ENCODE measurements at places on chromosomes 3 and 15.

DNA sequence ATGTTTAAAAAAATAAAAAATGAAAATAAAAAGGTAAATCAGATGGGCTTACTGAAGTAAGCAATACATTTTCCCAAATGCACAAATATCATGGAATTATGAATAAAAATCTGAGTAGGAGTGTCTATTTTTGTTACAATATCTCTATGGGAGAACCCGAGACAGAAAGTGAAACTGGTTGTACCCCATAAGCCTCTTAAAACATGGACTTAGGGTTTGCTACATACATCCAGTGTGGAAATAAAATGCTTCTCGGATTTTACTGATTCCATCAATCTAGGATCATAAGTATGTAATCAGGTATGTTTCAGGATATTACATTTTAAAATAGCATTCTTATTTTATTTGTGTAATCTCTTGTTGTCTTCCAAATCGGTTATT, 177.8 kb upstream of the CDIN1 start:
- no peak for ATAC-seq

DNA sequence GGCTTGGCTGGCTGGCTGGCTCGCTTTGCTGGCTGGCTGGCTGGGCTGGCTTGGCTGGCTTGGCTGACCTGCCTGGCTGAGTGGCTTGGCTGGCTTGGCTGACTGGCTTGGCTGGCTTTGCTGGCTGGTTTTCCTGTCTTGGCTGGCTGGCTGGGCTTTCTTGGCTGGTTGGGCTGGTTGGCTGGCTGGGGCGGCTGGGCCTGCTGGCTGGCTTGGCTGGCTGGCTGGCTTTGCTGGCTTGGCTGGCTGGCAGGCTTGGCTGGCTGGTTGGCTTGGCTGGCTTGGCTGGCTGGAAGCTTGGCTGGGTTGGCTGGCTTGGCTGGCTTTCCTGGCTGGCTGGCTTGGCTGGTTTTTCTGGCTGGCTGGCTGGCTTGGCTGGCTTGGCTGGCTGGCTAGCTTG, 435.6 kb downstream of the GOLGA6L6 start:
- ATAC-seq: no peak

- no peak for ATAC-seq
These were observed 22.6 kb upstream of the MASP1 start for GRCh38 chr3:187314176-187314575.

- no peak for ATAC-seq
These were observed 504.7 kb upstream of the NR2F2 start for GRCh38 chr15:95825671-95826411.

DNA sequence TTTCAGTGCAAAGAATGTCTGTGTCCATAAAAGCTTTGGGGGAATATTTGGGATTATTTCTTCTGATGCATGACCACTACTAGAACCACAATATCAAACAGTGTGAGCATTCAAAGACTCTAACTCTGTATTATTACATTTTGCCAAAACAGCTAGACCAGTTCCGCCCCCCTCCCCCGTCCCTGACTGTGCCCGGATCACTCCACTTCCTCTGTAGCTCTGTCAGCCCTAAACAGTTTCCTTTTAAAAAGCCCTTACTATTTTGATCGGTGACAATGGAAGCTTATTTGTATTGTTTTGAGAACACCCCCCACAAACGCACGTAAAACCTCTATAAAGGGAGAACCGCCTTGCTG, 36.6 kb upstream of the EPHB3 start:
- no peak for ATAC-seq

GRCh38 chr15:55872471-55872870, 120.9 kb downstream of the NEDD4 start:
- no peak for ATAC-seq

DNA sequence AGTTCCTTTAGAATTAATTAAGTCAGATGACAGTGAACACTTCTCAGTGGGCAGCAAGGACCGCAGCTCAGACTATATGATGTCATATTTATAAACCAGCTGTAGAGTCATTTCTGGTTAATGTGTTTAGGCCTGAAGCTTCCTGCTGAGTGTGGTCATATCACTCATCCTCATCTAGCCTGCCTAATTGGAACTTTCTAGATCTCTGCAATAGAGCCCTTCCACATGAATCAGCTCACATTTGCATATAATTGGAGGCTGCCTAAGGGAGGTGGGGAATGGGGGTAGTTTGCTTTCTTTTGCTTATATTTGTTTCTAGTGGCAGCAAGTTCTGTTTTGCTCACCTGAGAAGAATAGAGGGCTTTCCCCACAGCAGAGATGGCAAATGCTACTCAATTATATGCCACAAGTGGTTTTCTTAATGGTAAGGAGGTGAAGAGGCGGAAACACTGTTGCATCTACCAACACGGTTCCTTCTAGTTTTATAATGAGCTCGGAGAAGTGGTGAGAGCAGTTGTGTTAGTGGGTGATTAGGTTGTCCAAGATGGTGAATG, 148.1 kb downstream of the KLHL25 start:
- peak; percentile 86 for ATAC-seq

GRCh38 chr3:15753056-15753710, 44.6 kb downstream of the ANKRD28 start:
- no peak for ATAC-seq

DNA sequence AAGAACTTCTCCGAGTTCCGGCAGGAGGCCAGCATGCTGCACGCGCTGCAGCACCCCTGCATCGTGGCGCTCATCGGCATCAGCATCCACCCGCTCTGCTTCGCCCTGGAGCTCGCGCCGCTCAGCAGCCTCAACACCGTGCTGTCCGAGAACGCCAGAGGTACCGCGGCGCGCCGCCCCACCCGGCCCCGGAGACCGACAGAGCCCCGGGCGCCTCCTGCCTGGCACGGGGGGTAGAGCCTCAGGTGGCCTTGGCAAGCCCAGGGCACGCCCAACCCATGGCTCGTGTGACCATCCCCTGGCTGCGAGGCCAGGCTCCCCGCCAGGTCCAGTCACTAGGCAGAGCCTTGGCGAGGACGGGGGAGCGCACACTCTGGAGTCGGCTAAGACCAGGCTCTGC, 134.1 kb downstream of the LRRK1 start:
- ATAC-seq: no peak

GRCh38 chr3:124707656-124708062, 22.6 kb upstream of the UMPS start:
- no peak for ATAC-seq

GRCh38 chr3:139715743-139716360, 38.1 kb upstream of the NMNAT3 start:
- ATAC-seq: no peak

- no peak for ATAC-seq
These were observed 151.8 kb downstream of the MYRIP start for GRCh38 chr3:39961230-39961629.

GRCh38 chr3:121748680-121749275, 763 bp downstream of the GOLGB1 start:
- no peak for ATAC-seq

DNA sequence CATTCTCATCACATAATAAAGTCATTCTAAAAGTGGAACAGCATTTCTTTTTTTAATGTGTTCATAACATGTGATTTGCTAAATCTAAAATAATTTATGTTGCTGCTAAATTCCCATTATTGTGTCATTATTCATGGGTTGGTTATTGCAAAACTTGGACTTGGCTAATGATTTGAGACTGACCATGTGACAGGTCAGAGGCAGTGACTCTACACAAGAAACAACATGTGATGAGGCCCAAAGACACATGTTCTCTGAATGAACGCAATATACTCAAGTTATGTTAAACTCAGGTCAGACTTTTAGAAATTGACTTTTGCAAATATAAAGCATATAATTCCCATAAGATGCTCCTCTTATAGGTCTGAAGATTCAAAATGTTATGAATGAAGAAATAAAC, 566.1 kb downstream of the TBL1XR1 start:
- ATAC-seq: no peak

DNA sequence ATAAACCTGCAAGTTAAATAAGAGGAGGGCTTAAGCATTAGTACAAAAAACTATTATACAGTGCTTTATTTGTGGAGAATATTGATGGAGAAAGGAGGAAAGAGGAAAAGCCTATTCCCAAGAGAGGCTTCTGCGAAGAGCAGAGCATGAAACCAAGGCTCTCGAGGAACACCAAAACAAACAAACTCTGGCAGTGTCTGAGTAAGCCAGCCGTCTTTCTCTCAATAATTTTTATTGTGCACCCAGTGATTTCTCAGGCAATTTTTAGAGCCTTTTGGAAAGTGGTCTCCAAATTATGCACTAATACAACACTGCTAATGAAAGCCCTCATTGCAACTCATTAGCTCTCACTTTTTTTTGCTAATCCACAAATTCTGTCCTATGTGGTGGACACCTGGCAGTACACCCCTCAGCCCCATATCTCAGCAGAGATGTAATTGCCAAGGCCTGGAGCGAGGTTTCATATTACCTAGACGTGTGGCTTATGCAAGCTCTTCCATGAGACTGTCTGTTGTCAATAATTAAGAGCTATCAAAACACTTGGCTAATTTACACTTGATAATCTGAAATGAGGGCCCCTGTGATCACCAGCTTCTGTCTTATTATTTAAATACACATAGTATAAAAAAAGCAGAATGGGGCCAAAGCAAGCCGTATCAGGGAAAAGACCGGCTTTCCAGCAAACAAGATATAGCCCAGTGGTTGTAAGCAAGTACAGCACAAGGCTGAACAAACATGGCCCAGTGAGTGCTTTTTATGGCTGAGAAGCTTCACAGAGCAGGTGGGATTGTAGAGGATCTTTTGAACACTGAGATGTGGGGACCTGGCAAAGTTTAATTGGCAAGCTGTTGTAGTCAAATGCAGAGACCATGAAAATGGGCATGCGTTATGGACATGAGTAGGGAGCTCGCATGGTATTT, 216.9 kb downstream of the ROBO2 start:
- no peak for ATAC-seq

DNA sequence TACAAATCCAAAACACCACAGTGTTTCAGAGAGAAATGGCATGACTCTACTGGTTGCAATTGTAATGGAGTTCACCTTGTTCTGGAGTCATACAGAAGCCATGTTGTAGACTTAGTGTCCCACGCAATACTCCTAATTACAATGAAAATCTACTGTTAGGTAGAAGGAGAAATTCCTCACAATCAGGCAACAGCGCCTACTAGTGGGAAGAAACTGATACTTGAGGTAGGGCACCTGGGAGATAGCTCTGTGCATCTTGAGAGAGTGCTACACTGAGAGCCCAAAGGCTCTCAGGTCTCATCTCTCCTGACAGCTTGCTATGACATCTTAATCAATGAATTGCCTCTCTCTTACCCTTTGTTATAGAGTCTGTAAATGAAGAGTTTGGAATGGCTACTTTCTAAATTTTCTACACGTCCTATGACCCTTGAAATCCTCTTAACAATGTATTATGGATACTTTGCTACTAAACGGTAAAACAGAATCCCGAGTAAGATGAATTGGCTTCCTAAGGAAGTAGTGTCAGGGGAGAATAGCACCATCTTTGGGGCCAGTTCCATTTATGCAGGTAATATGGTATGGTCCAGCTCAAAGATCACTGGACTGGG, 422.7 kb upstream of the TPRG1 start:
- no peak for ATAC-seq

DNA sequence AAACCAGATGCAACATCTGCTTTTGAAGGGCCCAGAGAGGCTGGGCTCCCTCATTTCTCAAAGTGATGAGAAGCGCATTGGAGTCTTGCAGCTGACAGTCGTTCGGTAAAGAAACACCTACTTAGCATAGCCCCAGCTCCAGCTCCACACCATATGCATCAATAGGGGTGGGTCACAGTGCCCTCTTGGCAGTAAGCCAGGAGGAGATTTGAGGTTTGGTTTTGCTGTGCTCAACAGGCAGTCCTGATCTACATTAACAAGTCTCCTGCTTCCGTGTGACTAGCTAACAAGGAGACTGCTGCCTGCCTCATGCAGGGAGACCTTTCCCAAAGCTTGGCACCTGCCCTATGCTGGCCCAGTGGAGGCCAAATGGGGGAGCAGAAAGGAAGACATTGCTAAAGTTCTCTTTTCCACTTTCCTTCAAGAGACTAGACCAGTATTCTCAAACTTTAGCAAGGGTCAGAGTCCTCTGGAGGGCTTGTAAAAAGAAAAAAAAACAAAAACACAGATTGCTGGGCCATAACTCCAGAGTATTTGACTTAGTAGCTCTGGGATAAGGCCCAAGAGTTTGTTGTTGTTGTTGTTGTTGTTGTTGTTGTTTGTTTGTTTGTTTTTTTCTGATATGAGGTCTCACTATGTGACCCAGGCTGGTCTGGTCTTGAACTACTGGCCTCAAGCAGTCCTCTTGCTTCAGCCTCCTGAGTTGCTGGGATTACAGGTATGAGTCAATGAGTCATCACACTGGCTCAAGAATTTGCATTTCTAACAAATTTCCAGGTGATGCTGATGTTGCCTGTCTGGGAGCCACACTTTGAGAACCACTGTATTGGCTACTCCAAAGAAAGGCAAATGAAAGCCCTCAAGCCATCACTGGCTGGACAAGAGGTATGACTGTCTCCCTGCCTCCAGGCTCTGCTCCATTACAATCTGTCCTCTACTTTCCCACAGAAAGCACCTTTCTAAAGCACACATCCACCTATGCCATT, 294.9 kb downstream of the RORA start:
- ATAC-seq: no peak

GRCh38 chr3:35733341-35733740, 94.0 kb downstream of the ARPP21 start:
- ATAC-seq: no peak

- no peak for ATAC-seq
These were observed 3.8 kb upstream of the CAMP start for GRCh38 chr3:48219543-48219942.

DNA sequence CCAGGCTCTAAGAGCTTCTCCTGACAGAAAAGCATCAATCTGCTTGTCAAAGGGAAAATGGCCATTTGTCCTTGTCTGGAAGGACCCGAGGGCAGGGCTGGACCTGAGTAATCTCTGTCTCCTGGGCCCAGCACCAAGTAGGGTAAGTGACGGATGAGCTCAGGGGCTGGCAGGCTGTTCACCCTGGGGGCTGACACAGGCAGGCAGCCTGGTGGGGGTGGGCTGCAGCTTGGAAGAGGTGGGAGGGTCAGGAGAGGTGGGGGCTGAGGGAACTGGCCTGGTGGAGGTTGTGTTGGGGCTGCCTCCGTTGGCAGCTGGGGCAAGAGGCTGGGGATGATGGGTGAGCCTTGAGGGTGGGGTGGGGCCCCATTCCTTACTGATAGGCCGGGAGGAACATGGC, 42.3 kb upstream of the ADPGK start:
- no peak for ATAC-seq

- no peak for ATAC-seq
These were observed 109.6 kb downstream of the ADCY5 start for GRCh38 chr3:123339302-123339701.

DNA sequence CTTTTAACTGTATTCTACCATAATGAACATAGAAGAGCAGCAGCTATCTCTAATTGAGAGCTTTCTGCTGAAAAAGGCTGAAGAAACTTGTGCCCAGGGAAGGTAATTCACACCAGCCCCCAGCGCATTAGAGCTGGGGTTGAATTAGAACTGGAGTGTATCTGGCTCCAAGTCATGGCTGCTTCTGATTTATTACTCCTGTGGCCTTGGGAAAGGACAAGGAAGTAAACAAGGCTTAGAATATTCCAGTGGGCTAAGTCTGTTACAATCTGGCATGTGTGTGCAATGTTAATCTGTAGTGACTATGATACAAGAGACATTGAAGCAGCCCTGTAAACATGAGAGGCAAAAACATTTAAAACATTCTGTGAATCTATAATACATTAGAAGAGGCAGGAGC, 18.1 kb downstream of the CPA3 start:
- ATAC-seq: no peak

Measured in activated CD4-positive, CD25-positive, alpha-beta regulatory T cell treated with anti-CD3 and anti-CD28 coated beads, Interleukin-2, amount 50 U/mL, for 24 hours (primary cell).